ENCODE measurements at places on chromosomes 5 and 9.

- DNase-seq: no peak
These were observed 429.3 kb downstream of the TMEM232 start for GRCh38 chr5:110297152-110297670.

DNA sequence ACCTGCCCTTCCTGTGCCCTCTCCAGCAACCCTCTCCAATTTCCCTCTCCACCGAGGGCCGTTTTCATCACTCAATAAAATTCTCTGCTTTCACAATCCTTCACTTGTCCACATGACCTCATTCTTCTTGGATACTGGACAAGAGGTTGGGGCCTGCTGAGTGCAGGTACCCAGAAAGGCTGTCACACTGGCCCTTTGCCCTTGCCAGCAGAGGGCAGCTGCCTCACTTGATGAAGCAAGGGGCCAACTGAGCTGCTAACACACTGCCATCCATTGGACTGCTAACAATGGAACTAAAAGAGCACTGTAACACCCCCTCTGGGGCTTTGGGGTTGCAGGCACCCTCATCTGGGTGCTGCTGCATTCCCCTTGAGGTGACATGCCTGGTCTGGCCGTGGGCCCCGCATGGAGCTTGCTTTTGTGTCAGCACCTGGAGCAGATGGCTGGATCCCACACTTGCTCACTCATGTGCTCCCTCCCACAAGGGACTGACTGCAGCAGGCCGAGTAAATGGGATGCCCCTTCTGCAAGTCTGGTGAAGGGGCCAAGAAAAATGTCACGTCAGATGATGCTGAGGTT lies 308.1 kb upstream of the ADCY2 start:
- DNase-seq: no peak

GRCh38 chr9:91424403-91425176 lies 958 bp upstream of the NFIL3 start:
- peak; percentile 28 for DNase-seq

DNA sequence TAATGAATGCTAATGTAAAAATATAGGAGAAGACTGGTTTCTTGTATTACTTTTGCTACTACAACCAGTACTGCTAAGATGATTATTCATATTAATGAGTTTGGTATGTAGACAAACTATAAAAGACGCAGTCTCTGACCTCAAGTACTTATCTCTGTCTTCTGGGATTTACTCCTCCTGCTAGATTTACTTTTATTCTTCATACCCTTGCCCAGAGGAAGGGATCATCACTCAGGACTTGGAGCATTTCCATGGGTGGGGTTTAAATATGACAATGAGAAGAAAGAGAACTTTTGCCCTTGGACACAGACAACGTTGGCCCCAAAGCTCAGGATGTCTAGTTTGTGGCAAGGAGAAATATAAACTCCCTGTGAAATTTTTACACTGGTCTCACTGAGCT lies 126.1 kb downstream of the BNC2 start:
- DNase-seq: no peak

DNA sequence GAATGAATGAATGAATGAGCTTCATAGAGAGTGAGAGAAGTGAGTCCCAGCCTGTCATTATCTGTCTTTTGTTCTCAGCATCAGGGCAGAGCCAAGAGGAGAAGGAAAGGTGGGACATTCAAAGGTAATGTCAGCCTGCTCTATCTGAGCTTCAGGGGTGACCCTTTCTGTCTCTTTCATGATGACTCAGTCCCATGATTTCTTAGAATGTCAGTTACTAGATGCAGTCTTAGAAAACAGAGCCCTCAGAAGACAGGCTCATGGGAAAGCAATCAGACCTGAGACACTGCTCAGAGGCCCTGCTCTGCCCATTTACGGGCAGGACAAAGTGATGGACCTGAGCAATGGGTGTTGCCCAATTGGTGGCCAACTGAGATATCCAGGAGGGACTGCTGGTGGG lies 1.1 kb downstream of the SPATA31D1 start:
- DNase-seq: no peak

GRCh38 chr5:59062986-59063683 lies 480.3 kb downstream of the RAB3C start:
- DNase-seq: no peak

DNA sequence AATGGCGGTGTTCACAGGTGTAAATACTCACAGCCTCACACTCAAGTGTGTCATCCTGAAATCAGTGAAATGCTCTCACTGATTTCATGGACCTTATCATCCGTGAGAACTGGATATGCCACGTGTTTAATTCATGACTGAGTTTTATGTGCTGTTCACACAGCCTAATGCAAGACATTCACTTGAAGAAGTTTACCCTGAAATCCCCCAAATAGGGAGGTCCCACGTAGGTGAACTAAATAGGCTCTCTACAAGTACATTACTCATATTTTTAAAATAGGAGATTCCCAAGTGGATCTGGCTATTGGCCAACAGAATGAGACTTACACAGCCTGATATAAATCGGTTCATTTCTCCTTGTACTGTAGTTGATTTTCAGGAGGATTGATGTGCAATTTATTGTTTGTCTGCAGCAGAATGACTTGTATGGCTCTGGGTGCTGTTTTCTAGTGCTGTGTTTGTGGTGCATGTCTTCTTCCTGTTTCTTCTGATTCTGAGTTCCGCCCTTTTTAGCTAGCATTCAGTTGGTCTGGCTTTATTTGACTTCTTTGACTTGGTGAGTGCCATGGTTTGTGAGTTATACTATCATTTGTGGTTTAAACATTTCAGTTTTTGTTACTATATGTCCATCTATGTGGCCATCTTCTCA lies 25.1 kb downstream of the TRIO start:
- no peak for DNase-seq

DNA sequence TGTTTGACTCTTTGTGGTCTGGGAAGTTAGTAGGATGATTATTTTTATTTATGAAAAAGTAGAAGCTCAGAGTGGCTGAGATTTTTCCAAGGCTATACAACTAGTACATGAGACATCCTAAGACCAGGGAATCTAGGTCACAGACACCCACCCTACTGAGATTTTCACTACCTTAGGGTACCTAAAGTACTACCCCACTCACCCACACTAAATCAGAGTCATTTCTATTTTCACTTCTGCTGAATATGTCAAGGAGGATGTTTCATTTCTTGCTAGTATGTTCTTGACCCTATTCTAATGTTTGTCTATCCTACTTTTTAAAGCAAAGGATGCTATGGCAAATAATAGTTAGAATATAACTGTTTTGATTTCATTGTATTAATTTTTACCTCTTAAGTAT lies 206.0 kb downstream of the ATP10B start:
- no peak for DNase-seq

DNA sequence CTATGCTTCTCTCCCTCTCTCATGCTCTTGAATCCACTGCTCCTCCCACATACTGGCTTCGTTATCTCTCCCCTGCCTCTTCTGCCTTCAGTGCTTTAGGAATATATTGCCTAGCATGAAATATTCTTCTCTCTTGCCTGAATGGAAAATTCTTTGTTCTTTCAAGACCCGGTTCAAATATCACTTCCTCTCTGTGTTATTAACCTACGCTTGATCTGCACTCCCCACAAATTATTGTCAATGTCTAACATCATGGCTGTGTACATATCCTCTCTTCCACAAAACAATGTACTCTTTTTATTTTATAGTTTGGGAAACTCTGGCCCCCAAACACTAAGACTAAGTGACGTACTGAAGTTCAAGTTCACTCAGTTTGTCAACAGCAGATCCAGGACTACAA lies 211.0 kb downstream of the SEC61B start:
- DNase-seq: no peak

GRCh38 chr9:22030101-22030598 lies 21.0 kb upstream of the CDKN2B start:
- no peak for DNase-seq

DNA sequence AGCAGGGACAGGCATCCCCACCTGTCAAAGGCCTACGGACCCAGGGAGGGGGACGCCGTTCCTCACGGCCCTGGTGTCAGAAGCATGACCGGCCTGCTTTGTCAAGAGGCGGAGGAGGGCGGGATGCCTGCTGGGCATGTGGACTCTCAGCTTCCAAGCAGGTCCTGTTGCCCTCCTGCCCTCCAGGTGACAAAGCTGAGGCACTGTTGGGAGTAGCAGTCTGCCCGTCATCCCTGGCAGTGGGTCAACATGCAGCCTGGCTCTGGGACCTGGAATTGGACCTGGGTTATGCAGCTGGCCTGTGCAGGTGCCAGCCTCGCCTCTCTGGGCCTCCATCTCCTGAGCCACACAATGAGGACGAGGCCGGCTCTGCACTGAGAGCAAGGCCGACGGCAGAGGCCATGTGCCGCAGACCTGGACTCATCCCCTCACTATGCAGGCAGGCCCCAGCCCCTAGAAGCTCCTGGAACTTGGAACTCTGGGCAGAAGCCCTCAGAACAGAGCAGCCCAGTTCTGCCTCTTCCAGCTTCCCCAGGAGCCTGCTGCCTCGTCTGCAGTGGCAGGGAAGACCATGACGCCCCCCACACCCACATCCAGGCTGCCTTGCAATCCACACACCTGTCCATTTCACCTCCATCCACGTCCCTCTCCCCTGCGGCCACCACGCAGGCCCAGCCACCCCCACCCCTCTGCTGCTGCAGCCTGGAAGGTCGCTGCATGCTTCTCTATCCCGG lies 20.8 kb upstream of the FCN1 start:
- no peak for DNase-seq

DNA sequence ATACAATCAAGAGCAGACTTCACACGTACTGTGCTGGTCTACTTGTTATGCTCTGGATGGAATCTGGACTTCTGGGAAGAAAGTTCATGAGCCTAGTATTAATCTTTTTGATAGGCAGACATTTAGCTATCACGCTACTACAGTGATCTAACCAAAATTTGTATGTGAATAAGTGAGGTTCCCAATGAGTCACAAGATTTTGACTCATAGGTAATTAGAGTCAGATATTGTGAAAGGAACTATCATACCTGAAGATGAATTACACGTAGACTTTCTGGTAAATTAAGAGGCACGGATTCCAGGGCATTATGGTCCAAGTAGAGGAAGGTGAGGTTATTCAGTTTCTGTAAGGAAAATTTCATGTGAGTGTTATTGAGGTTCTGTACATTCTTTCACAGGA lies 18.4 kb downstream of the OGN start:
- no peak for DNase-seq

GRCh38 chr9:35490155-35490909 lies 421 bp downstream of the RUSC2 start:
- DNase-seq: no peak

DNA sequence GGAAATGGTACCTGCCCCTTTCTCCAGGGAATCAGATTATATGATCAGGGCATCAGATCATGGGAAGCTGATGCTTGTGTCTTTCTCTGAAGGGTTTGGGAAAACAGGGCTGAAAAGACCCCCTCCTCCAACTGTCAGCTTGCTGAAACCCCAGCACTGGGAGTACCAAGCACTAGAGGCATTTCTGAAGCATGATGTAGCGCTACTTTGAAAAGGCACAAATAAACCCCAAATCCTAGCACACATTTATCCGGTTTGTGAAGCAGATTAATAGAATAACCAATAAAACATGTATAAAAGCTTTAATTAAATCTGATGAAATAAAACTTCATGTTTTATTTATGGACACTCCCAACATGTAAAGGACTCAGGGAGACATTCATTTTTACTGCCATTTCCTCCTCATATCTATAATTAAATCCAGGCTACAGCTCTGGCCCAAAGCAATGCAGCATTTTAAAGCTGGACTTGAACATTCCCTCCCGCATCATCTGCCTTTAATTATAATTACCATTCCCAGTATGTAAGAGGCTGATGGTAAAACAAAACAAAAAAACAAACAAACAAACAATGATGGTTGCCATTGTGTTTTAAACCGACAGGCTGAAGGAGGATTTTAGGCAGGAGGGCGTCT lies 298.2 kb upstream of the RFX3 start:
- no peak for DNase-seq

DNA sequence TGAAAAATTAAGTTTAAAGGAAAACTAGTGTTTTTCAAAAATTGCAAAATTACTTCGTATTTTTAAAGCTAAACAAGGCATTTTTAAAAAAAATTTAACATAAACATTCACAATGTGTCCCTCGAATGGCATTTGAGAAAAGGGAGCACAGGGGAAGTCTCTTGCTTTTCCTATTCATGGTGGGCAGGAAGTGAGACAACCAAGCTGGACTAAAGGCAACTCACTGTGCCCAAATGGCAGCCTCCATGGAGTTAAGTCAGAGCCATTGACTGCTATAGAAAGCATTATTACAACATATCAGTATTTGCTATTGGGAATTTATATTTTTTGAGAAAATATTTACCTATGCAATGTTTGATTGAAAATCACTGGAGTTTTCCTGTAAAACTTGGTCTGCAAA lies 8.3 kb downstream of the HNRNPH1 start:
- no peak for DNase-seq

DNA sequence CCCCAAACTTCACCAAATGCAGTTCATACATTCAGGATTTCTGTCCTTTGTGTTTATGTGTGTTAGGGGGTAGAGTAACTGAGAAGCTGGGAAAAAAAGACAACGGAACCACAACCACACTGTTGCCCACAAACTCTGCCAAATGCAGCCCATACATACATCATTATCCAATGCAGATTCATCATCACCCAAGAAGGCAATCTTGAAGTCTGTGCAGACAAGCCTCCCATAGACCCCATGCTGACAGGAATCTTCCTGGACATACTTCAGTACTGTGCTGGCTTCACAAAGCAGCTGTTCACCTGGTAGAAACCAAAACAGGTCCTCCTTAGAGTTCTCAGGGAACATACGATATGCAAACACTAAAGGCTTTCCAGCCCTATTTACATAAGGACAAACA lies 38.9 kb downstream of the MTMR12 start:
- no peak for DNase-seq

DNA sequence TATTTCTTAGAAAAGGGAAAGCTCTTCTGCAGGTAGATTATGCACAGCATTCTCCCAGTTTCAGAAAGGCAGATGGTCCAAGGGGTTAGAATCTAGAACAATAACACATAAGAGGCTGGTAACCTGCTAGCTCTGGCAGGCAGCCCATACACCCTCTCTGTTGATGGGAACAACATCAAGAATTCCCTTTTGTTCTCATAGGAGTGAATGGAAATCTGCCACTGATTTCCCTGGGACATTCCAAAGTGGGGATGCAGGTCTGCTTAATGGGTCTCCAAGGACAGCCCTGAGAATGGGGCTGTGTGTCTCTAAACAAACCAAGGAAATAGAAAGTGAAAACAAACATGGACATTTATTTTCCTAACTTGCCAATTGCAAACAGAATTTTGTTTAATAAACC lies 456.8 kb downstream of the EBF1 start:
- DNase-seq: no peak

DNA sequence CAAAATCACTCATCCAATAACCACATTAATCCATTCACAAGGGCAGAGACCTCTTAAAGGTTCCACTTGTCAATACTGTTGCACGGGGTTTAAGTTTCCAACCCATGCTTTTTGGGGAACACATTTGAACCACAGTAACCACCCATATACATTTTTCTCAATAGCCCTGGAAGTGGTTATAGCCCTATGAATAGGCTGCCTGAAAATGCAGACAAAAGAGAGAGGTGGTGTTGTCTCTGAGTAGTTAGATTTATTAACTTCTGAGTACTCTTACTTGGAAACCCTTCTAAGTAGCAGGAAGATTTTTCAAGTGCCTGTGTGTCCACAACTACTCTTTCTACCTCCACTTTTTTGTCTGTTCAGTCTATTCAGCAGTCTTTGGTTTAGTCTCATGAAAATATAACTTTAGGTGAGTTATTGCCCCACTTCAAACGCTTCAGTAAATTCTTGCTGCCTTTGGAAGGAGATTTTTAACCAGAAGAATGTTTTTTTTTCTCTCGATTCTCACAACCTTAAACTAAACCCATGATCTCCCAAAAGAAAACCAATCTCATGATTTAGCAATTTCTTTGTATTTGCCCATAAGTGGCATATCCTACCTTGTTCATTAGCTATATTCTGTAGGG lies 42.6 kb downstream of the ARHGEF28 start:
- DNase-seq: no peak

GRCh38 chr5:41057231-41057630 lies 13.9 kb downstream of the MROH2B start:
- DNase-seq: no peak

Data from stimulated activated CD4-positive, alpha-beta T cell treated with anti-CD3 and anti-CD28 coated beads, TNF-alpha, amount 100 ng/mL, for 4 hours (primary cell).